Sigmoid colon (tissue), 7 donors: ENCODE measurements at places on chromosomes 11 and 22. TPM values are rescaled to one million over a fixed set of nuclear protein-coding genes. Genes with fewer than 3 reads are reported as not detected.

Gene IL10RA
- total RNA-seq, result 13.0 TPM

Gene ADAMTS15
- 2.4 TPM for total RNA-seq

Gene OR2D2
- not detected for total RNA-seq

Gene TYR
- not detected for total RNA-seq

Gene CBLIF
- not detected for total RNA-seq

Gene SMTN
- 1,301 TPM for total RNA-seq

Gene C11orf91
- total RNA-seq, result not detected

Gene SYT13
- total RNA-seq, result 2.0 TPM

Gene MS4A14
- 7.2 TPM for total RNA-seq

Gene PRR33
- total RNA-seq, result not detected

Gene LRP4
- 2.1 TPM for total RNA-seq

Gene SLC22A6
- not detected for total RNA-seq

Gene RFPL3
- not detected for total RNA-seq

Gene FIBIN
- 54.6 TPM for total RNA-seq

DNA sequence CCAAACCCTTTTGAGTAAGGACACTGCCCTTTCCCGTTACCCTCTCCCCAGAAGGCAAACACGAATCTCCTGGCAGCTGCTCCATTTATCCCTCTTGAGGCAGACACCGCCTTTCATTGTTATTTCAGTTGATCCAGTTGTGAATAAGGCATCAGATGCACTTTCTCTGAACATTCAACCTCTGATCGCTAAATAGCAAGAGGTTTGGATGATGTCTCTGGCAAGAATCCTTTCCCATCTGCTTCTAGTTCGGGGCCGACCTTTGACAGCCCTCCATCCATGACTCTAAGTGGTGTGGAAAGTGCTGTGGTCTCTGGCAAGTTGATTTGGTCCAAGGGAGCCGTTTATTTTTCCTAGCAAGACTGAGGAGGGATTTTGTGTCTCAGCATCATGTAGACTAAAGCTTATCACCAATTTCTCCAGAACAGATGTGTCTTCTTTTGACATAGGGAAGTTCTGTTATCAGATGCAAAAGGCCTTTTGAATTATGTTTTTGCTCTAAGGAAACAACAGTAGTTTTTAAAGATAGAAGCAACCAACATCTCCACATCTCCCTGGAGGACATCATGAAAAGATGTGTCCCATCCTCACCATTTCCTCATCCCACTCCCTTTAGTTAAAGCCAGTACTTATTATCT is 123.6 kb downstream of the CCDC34 start:
- DNase-seq, result no peak

GRCh38 chr11:46951864-46952263 is 15.3 kb downstream of the CSTPP1 start:
- DNase-seq, result no peak

- DNase-seq, result no peak
Observed at GRCh38 chr11:131063638-131064037, 147.4 kb upstream of the SNX19 start.

GRCh38 chr11:125289419-125290098 is 125.0 kb downstream of the PKNOX2 start:
- DNase-seq, result no peak

DNA sequence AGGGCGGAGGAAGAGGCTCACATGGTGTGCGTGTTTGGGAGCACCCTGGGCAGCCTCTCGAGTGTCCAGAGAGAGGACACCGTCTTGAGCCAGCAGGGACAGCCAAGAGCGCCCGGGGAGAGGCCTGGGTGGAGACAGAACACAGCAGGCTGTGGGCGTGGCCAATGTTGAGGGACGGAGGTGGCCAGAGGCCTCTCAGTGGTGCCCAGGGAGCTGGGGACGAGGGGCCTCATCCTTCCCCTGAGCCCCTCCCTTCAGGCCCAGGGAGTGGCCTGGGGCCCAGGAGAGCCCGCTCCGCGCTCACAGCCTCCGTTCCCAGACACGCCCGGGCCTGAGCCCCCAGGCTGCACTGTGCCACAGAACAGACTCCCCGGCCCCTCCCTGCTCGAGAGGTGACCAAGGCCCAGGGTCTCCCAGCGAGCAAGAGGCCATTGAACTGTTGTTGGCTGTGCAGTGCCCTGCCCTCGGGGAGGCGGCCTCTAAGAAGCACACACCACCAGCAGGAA is 48.4 kb downstream of the CDKN1C start:
- DNase-seq, result peak; percentile 93

DNA sequence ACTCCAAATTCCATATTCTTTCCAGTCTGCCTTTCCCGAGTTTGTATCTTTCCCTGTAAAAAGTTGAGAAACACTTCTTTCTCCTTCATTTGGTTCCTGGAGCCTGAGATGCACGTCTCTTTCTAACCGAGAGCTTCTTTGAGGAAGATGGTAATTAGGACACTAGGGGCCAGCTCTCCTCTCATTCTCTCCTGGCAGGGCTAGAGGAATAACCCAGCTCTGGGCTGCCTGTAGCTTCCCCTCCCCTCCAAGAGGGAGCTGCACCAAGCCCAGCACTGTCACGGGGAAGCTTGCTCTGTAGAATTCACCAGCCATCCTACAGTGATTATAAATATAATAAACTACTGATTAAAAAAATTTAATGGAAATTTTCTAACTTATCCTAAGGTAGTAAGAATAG is 26.9 kb downstream of the UBASH3B start:
- DNase-seq, result no peak

- DNase-seq, result no peak
Observed at GRCh38 chr11:108562746-108563581, 30.6 kb downstream of the EXPH5 start.

GRCh38 chr22:31137721-31138120 is 2.6 kb downstream of the PLA2G3 start:
- DNase-seq, result no peak

GRCh38 chr11:88250566-88251242 is 75.5 kb upstream of the RAB38 start:
- DNase-seq, result no peak

DNA sequence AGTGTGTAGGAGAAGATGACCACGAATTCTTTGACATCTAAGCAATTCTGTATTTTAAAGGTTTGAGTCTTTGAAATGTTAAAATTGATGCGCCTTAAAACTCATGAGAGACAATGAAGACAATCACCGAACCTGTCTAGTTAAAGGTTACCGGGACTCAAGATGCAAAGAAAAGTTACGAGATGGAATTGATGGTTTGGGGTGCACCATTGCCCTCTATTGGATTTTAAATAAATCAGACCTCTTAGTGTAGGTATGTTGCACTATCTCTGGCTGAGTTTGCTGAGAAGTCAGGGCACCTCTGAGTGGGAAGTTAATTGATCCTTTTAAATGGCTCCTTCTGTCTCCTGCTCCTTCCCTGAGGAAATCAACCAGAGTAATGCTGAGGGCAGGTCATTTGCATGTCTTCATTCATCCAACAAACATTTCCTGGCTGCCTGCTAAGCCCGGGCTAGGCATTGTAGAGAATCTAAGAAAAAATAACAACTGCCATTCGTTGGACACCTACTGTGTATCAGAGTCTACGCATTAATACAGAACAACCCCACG is 19.4 kb upstream of the TMA7B start:
- no peak for DNase-seq

- no peak for DNase-seq
Observed at GRCh38 chr11:70415191-70415590, 16.9 kb downstream of the CTTN start.

DNA sequence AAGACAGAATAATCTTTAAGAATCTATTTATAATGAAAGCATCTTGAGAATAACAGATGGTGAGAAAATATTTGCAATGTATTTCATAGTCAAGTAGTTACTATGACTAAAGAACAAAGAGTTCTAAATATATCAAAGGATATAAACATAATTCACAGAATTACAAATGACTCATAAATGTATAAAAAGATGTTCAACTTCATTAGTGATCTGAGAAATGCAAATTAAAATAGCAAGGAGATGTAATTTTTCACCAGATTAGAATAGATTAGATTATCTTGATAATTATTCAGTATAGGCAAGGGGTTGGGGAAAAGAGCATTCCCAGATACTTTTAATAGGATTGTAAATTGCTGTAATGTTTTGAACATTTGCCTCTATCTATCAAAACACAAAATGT is 30.1 kb upstream of the PAMR1 start:
- no peak for DNase-seq

GRCh38 chr11:86671531-86672006 is 847 bp downstream of the ME3 start:
- peak; percentile 92 for DNase-seq

DNA sequence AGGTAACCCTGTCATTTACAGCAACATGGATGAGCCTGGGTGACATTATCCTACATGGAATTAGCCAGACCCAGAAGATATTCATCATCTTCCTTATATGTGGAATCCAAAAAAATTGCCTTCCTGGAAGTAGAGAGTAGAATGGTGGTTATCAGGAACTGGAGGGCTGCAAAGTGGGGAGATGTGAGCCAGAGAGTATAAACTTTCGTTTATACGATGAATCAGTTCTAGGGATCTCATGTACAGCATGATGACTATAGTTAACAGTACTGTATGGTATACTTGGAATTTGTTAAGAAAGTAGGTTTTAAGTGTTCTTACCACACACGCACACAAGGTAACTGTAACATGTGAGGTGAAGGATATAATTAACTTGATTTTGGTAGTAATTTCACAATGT is 79.1 kb downstream of the TBC1D22A start:
- no peak for DNase-seq

DNA sequence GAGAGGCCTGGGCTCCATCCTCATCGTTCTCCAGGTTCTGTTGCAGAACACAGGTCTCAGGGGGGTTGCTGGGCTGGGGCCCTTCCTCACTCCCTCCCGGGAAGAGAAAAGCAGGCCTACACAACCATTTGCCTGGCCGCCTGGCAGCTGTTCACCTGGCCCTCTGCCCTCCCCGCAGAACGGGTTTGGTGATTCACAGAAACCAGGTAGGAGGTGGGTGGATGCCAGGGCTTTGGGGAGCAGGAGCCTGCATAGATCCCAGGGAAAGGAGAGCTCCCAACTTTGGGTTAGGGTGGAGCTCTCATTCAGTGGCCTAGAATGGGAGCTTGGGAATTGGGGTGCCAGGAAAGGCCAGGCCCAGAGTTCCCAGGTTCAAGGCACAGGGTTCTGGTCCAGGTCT is 995 bp downstream of the TMEM134 start:
- DNase-seq, result no peak

DNA sequence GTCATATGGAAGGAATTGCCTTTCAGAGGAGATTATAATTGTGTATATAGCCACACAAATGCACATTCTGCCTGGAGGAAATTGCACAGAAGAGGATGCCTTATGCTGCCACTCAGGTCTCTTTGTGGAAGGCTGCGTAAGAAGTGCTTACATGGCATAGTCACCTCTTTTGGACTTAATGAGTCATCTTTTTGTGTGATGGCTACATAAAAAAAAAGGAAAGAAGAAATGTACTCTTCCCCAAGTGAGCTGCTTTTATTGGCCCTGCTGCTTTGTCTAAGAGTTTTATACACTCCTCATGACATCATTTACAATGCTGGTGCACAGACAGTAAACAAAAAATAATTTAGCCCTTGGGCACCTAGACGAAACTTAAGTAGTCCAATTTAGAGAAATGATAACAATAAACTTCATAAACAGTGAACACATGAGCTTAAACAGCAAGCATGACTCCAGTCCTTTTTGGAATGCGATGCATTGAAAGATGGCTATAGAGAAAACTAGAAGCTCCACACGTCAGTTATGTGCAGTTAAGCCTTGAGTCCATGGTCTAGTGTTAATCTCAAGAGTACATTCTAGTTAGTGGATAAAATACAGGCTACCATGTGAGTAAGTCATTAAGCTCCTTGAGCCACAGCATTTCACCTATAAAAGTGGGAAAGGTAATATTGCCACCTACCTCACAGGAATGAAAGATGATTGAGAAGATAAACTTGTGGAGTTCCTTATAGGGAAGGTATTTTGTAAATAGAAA is 12.0 kb downstream of the CSTPP1 start:
- DNase-seq, result no peak

- DNase-seq, result no peak
Observed at GRCh38 chr11:1845561-1846452, 7.0 kb downstream of the TNNI2 start.

- no peak for DNase-seq
Observed at GRCh38 chr11:84130646-84131427, 844.7 kb upstream of the CCDC90B start.

GRCh38 chr11:132913295-132913694 is 619.0 kb downstream of the OPCML start:
- DNase-seq, result no peak

DNA sequence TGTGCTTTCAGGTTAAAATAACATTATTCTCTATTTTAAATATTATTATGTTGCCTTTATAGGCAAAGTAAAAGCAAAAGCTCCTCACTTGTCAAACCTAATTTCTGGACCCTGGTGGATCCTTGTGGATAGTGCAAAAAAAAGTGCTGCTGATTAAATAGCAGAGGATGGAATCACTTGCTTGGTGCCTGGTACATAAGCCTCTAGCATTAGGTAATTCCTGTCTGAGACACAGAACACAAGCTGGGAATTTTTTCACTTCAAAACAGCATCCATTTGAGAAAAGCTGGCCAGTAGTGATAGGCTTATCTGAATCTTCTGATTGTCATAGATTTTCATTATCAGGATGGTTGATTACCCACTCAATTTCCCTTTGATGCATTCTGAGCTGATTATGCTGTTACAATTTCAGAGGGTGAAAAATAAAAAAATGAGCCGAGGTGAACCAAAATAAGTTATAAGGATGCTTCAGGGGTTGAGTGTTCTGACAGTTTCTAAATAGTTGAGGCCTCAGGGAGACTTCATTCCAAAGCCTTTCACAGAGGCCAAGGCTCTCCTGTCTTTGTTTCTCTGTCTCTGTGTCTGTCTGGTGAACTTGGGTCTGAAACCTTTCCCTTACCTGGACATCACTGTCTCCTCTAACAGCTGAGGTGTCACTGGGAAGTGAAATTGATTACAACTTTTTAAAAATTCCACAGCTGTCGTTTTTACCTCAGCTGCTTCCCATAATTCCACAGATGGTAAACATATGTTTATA is 242.9 kb downstream of the NELL1 start:
- DNase-seq, result no peak

DNA sequence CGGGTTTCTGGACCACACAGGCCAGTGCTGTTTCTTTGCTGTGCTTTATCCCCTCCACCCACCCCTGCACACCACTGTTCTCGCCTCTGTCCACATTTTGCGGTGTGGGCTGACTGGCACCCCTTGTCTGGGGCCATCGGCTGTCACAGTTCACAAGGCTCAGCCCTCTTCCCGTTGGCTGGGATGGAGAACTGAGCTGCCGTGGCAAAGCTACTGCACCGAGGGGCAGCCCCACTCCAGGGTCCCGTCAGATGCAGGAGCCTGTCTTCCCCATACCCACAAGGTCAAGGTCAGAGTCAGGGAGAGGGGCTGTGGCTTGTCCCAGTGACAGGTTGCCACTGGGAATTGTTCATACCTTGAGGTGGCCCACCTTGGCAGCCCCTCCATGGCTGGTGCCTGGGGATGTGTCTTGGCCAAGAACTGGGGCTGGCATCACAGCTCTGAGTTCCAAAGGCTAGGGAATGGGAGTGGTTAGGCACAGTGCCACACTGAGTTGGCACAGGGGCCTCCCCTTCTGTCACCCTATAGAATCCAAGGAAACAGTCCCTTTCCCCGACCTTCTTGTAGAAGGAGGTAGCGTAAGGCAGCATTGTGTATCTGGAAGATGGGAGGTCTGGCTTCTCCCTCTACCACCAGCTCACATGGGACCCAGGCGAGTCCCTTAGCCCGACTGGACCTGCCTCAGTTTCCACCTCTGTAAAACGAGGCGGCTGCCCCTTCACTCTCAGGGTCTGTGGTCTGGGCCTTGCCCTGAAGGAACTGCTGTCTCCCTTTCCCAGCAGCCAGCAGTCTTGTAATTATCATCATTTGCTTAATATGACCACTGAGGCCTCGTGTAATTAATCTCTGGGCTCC is 3.4 kb downstream of the GRK2 start:
- peak; percentile 73 for DNase-seq
